ENCODE measurements at places on chromosomes 6 and 20.

DNA sequence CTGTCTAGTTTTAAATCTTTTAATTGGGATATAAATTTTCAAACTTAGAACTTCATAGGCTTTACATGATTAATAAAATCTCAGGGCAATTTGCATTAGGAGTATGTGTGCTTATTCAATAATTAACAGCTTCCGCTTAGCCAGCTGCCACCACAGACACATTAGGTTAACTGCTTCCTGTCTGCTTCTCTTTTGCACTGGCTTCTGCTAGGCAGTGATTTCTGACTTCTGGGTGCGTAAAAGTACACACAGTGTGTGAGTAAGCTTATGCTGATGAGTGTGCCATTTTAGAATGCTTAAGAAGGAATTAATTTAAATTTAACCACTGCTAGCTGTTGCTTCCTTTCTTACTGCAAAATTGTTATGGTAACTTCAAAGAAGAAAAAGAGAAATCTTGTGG lies 73.9 kb downstream of the F13A1 start:
- DNase-seq, result no peak

DNA sequence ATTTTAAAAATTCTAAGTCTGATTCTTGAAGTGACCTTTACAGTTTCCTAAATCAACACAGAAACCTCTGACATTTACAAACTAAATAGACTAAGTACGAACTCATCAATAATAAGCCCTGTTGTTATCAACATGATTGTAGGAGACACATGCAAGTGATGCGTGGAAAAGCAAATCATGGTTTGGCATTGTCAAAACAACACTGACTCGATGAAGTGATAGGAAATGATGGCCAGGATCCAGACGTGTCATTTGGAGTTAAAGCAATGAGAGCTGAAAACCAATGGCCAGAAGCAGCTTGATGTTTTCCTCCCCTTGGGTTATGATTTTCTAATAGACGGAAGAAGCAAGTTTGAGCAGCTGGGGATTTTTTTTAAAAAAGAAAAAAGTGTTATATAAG lies 117.4 kb upstream of the FAM184A start:
- DNase-seq, result no peak

GRCh38 chr20:62220666-62221568 lies 839 bp upstream of the HRH3 start:
- no peak for DNase-seq

DNA sequence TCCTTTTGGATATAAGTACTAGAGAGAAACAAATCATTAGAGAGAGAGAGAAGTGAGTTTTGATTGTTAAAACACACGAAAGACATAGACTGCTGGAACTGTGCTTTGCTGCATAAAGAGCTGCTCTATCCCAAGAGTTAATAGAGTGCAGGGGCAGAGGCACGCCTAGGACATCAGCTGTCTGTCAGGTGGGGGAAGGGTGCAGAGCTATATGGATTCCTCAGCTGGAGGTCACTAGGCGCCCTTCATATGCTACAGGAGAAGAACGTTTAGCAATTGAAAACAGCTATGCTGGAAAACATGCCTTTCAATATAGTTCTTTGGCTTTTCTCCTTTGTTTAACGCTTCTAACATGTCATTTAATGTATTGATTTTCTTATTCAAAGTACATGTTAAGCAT lies 169.0 kb upstream of the MCHR2 start:
- DNase-seq, result no peak

DNA sequence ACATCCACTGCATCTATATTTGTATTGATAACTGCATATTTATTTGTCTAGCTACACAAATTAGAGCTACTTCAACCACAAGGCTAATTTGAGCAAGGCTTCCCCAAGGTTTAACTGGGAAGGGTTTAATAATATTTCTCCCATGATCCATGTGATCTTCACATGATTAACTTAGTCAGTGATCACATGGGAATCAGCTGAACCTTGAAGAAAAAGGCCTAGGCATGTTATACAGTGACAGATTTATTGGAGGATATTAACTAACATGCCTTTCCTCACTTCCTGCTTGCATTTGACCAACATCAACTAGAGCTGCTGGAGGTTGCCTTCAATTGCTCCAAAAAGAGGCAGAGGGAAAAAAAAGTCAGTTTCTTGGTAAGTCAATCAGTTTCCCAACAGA lies 417.0 kb downstream of the HAO1 start:
- DNase-seq, result no peak

DNA sequence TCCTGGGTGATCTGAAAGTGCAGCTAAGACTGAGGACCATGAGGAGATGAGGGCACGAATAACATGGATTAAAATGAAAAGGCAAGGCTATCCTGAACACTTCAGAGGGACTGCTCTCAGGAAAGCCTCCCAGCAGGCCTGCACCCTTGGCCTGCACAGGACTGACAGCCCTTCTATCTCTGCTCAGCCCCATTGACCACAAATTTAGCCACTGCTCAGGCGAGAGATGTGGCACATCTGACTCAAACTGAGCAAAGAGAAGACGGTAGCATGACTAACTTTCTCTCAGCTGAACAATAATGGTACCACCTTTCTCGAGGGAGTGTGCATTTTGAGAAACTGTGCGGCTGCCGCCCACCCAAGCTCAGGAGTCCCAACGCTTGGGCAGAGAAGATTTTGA lies 257.5 kb downstream of the ADGB start:
- no peak for DNase-seq

DNA sequence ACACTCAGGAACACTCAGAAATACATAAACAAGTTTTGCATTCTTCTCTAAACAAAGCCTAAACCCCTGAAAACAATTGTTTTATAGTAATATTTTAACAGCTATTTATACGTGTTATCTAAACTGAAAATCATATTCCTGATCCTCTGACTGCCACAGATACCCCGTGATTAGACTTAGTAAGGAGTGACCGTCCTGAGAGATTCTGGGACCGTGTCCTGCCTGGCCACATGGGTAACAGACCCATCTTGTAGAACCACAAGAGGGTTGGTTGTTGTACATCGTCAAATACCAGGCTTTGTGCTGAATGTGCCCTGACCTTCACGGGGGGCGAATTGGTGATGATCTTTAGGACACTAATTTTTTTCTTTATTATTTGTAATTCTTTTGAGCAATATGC lies 214.4 kb downstream of the TMEM242 start:
- no peak for DNase-seq

DNA sequence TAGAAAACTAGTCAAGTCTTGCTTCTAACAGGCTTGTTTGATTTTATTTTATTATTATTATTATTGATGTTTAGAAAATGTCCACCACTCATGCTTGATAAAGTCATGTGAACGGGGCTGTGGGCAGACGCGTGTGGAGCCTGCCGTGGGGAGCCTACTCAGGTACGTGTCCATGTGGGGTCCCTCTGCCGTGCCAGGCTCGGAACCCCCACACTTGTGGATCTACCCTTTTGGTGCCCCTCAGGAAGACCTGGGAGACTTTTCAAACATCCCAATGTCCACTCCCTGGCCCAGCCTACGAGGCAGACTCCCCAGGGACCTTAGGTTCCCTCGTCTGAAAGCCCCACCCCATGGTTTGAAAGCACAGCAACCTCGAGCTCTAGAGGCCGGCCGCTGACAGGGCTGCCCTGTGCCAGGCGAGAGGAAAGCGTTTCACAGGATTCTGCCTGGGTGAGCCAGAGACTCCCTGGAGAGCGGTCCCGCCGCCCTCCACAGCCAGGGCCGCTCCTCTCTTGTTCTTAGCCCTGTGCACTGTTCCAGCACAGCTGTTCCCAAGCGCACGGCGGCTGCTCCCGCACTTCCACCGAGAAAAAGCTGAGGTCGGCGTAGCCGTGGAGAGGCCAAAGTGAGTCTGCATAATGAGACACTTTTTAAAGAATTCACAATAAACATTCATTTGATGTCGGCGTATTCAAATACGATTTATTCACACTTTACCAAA lies 249.7 kb downstream of the TTLL2 start:
- no peak for DNase-seq

DNA sequence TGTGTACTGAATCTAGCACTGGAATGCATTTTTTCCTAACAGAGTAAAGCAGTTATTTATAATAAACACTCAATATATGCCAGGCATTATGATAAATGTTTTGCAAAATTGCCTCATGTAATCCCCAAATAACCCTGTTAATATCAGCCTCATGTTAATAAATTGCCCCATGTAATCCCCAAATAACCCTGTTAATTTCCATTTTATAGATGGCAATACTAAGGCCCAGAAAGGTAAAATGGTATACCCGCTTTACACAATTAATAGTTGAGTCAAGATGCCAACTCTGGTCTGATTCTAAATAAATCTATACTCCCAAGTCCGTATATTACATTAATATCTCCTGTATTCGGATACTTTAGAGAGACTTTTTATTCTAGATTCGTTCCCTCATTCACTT lies 6.3 kb downstream of the MYB start:
- no peak for DNase-seq

DNA sequence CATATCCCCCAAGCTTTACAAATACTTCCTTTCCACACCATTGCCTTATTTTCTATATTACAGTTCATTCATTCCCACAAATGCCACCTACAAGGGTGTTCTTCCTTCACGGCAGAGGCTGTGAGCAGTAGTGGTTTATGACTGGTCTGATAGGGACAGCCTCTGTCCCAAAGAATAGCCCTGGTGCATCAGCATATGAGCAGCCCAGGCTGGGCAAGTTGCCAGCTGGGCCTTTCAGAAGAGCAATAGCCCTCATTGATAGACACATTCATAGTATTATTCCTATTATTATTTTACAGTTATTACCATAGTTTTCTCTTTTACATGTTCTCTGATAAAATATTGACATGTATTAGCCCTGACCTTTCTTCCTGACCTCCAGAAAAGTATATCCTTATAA lies 149.9 kb downstream of the MMS22L start:
- DNase-seq, result no peak

DNA sequence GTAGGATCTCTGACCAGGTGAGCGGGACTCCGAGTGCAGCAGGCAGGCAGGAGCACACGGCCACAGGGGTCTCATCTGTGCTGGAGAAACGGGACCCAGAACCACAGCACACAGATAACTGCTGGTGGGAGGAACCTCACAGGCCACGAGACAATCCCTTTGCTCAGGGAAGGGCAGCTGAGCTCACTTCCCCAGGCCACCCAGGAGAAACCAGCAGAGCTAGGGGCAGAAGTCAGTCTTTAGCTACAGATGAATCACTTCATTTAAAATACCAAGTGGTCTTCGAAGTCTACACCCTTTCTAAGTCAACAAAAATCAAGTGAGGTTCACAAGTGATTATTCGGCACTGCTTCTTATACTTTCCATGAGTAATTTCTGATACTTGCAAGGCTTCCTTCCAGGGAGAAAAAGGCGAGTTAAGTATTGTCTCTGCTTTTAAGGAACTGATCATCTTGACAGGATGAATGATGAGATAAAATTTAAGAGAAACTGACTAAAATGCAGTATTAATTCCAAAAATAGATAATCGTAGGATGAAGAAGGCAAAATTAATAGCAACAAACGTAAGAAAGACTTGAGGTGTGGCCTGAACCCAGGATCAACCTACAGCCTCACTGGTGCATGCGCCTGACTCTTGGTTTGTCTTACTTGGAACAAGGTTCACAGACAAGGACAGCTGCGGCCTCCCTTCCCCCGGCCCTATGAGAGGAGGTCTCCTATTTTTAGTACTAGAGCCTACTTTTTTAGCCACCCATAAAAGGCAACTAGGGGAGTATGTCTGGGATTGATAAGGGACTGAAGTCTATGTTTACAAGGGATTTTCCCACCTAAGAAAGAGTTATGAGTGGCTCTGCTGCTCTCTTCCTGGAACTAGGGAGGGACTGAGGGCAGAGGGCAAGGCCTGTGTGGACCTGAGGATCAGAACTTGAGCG lies 233.6 kb downstream of the TTLL2 start:
- DNase-seq, result no peak

- no peak for DNase-seq
These were observed 47.7 kb upstream of the TMEM244 start for GRCh38 chr6:129908858-129909257.

DNA sequence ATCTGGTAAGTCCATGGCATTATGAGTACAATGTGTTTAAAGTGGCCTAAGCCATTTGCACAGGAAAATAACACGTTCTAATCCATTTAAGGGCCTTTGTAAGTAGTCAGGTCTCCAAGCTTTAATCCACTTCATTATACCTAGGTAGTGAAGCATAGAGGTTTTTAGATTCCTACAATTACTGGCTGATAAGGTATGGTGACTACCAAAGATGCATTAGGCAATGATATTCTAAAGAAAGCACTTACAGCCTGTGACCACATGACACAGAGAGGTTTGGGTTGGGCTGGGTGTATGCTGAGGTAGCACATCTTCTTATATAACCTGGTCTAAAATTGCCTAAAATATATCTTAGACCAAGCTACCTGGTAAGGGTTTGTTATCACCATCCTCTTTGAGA lies 504.4 kb downstream of the TFAP2B start:
- no peak for DNase-seq

- no peak for DNase-seq
These were observed 281.7 kb upstream of the TAB2 start for GRCh38 chr6:149035766-149036165.

- DNase-seq, result no peak
These were observed 949 bp upstream of the ATXN1 start for GRCh38 chr6:16762268-16762549.

DNA sequence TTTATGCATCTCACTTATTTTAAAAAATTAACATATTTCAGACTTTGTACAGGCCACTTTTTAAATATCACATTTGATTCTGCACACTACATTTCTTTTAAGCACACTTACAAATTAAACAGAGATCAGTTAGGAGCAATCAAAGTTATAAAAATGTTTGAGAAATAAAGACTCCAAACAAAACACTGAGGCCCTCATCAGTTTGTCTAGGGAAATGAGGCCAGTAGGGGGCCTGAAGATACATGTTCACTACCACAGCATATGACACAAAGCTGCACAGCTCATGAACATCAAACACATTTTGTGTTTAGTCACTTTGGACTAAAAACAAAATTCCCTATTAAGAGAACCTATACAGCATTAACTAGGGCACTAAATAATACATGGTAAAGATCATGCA lies 180.5 kb downstream of the PDE7B start:
- DNase-seq, result no peak

Measured in T-cell (primary cell).